ENCODE measurements at places on chromosomes 3 and 15.
A peak's percentile ranks its signal among the peaks of the same experiment; 100 is the strongest.

GRCh38 chr15:92021792-92022191 is 168.3 kb downstream of the SLCO3A1 start:
- DNase-seq, result no peak

DNA sequence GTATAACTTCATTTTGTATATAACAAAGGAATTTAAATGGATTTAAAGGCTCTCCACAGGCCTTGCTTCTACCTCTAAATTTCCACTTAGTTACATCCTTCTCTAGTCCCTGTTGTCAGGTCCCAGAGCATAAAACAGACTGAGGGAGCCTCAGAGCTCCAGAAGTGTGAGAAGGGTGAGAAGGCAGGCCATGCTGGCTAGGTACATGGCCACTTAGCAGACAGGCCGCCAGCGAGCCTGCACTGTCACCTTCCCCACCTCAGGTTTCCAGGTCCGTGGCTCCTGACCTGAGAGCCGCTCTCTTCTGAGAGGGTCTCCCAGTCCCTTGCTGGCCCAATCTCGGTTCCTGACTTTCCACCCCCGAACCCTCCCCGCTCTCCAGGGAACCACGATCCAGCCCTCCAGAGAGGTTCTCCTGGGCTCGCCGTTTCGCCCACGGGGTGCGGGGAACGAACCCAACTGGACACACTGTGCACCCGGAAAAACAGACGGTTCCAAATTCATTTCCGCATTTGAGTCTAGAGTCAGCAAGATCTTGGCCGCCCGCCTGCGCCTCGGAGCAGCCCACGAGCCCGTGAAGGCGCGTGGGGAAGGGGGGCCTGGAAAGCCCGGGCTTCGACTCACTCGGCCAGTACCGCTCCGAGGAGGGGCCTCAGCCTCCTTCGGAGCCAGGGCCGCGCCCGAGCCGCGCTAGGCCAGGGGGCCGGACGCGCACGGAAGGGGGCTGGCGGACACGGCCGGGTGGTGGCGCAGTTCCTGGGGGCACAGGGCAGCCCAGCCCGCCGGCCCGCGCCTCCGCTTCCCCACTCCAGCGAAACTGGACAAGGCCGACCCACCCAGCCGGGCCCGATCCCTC is 16.7 kb upstream of the SOX2 start:
- DNase-seq, result no peak

GRCh38 chr3:185866555-185866954 is 41.7 kb upstream of the IGF2BP2 start:
- DNase-seq, result no peak

GRCh38 chr3:135895106-135895733 is 70.3 kb upstream of the PPP2R3A start:
- peak; percentile 87 for DNase-seq

DNA sequence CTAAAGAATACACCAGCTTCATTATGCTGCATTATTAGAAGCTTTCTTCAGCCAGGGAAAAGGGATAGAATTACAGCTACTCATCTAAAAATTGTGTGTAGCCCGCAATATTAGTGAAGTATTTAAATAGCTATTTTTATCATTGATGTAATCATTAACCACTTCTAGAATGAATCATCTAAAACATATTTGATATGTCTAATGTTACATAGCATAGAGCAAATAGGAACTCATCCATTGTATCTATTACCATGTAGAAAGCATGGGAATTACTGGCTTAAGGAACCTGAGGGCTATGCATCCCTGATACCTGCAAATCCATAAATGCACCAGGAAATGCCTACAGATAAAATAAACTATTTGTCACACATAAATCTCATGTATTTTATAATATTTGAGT is 54.5 kb upstream of the VGLL3 start:
- DNase-seq, result no peak

- no peak for DNase-seq
Observed at GRCh38 chr3:194253270-194253669, 97.9 kb downstream of the CPN2 start.

- DNase-seq, result no peak
Observed at GRCh38 chr15:64943512-64944225, 32.0 kb downstream of the ANKDD1A start.

DNA sequence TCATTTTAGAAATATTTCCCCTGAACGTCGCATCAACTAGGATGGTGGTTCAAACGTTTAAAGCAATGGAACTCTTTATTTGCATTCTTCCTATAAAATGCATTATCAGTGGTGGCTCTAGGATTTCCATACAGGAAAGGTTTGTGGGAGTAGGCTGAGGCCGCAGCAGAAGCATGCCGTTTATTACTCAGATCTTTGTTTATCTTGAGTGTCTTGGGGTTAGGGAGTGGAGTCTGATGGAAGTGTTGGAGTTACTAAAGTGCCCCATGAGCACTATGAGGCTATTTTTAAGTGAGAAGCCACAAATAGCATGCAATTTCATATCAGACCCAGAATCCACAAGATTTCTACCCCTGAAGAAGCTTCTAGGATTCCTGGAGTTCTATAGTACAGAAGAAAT is 26.2 kb downstream of the ATOSA start:
- peak; percentile 60 for DNase-seq

- DNase-seq, result no peak
Observed at GRCh38 chr15:82679626-82680199, 30.0 kb downstream of the AP3B2 start.

DNA sequence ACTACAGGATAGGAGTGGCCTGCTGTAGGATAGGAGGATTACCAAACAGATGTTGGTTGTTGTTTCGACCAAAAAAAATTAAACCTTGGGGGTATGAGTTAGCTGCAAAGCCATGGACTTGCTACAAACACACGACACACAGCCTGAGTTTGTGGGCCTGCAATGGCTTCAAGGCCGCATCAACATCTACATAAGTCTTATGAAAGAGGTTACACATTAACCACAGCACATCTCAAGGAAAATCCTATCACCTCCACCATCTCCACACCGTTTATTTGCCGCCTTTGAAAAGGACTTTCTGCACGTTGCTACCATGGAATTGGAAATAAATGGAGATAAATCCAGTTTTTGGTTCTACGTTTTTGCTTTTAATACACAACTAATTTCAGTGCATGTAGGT is 23.0 kb downstream of the LRIG1 start:
- DNase-seq, result no peak

DNA sequence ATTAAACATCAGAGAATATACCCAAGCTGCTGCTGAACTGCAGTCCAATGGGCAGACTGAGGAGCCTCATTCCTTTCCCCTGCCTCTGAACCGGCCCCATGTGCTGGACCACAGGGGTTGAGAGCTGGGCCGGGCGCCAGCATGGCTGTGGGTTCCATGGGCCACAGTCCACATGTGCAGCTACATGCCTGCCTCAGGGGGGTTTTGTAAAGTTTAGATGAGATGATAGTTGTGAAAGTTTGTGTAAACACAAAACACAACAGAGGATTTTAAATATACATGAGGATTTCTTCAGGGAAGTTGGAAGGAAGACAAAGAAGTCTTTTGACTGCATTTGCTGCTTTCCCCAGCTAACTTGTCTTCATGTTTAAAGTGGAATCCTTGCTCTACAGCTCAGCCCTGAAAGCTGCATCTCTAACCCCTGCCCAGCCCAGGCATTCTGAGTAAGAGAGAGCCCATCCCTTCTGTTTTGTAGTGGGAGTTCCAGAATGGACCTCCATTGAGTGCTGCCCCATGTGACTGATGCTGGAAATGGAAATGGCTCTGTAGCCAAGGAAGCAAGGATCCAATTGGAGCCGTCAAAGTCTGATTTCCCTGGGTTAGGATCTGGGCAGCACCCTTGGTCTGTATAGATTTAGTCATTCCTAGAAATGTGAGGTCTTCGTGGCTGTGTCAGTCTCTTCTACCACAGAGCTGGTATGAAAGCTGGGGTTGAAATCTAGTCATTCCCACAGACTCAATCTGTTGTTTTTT is 17.5 kb downstream of the SLC12A8 start:
- DNase-seq, result peak; percentile 36

- DNase-seq, result no peak
Observed at GRCh38 chr3:186807231-186807630, 949 bp upstream of the RFC4 start.

GRCh38 chr15:38605744-38606143 is 41.1 kb upstream of the RASGRP1 start:
- no peak for DNase-seq

DNA sequence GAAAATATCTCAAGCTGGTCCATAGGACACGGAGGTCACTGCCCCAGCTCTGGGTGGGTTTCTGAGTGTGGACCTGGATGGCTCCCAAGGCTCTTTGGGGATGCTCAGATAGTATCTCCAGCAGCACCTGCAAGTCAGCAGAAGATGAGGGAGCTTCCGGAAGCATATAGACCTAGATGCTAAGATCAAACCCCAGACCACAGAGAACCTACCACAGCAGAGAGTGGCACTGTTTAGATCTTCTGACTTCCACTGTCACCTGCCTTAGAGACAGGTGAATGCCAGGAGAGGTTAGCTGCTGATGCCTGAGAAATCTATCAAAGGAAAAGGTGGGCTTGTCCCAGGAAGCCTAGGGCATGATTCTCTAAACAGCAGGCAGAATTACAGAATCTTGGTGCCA is 105.7 kb upstream of the TRPM1 start:
- no peak for DNase-seq

DNA sequence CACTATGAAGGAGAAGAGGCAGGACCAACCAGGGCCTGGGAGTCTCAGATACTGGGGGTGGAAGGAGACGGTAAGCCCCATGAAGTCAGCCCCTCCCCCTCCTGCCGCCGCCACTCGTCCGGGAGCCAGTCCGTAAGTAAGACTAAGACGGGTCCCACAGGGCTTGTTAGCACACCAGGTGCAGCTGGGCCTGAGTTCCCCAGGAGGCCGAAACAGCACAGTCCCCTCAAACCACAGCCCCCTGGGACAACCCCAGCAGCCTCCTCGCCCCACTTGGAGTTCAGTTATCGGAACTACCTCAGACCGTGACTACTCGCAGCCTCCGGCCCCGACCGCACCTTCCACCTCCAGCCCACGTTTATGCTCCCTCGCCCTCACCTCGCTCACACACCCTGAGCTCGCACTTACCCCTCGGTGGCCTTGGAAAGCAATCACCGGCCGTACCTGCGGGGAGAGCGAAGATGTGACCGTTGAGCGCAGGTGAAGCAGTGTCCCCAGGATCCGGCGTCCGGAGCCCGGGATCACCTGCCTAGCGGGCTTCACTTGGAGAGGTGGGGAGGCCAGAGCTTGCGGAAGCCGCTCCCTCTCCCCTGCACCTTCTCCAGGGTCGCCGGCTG is 557 bp downstream of the ELL3 start:
- DNase-seq, result no peak
